ENCODE measurements at places on chromosomes 7 and 10.

DNA sequence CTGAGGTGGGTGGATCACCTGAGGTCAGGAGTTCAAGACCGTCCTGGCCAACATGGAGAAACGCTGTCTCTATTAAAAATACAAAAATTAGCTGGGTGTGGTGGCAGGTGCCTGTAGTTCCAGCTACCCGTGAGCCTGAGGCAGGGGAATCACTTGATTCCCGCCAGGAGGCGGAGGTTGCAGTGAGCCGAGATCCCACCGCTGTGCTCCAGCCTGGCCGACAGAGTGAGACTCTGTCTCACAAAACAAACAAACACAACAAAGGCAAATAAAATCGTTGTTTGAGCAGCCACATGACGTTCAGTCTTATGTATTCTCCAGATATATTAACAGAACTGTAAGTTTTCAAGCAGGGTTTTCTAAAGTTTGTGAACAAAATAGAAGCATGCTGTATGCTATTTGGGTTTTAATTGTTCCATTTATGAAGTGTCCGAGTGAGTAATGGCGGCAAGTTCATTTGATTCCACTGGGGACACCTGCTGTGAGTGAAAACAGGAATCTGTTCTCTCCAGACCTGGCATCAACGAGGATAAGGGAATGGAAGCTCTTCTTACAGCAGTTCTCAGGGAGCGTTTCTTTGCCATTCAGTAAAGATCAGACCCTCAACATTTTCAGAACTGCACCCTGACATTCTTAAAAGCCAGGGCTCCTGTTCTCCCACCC, 122.5 kb upstream of the PITRM1 start:
- DNase-seq, result no peak

DNA sequence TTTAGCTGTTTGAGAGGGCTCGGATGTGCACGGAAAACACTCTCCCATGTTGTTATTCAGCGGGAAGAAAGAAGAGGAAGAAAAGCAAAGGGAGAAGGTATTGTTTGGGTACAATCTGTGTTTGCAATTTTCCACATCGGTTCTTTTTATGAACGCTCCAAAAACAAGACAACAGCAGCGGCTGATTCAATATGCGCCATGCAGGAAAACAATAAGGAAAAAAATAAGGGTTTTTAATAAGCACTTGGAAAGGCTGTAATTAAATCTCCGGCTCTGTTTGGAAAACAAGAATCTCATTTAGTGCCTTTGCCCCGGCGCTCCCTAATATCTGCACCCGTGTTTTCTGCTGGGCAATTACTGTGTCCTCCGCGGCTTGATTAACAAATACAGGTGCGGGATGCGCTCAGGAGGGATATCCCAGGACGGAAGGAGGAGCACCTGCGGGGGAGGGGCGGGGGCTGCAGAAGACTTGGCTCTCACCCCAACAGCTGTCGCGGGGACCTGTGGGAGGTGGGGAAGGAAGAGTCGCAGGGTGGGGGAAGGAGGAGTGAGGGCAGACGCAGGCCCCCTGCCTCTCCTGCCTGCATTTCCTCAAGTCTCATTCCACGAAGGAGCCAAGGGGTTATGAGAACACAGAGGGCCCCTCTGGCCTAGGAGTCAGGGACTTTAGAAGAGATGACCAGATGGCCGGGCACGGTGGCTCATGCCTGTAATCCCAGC, 181.5 kb upstream of the PODXL start:
- DNase-seq, result no peak

DNA sequence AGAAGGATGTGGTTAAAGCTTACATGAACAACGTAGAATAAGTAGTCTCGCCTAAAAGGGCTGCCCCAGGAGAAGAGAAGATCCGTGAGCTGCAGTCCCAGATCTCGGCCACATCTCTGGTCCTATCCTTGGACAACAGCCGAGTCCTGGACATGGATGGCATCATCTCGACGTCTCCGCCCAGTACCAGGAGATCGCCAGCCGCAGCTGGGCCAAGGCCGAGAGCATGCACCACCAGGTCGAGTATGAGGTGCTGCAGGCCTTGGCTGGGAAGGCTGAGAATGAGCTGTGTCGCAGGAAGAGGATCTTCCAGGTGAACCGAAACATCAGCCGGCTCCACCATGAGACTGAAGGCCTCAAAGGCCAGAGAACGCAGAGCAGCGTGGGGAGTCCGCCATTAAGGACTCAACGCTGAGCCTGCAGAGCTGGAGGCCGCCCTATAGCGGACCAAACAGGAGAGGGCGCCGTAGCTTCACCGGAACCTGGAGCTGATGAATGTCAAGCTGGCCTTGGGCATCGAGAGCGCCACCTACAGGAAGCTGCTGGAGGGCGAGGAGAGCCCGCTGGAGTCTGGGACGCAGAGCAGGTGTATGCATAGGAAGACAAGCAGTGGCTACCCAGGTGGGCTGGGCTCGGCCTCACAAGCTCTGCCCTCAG, 22.2 kb downstream of the LIPK start:
- peak; percentile 15 for DNase-seq

- no peak for DNase-seq
Measured at GRCh38 chr7:80967071-80967916, 48.4 kb upstream of the SEMA3C start.

DNA sequence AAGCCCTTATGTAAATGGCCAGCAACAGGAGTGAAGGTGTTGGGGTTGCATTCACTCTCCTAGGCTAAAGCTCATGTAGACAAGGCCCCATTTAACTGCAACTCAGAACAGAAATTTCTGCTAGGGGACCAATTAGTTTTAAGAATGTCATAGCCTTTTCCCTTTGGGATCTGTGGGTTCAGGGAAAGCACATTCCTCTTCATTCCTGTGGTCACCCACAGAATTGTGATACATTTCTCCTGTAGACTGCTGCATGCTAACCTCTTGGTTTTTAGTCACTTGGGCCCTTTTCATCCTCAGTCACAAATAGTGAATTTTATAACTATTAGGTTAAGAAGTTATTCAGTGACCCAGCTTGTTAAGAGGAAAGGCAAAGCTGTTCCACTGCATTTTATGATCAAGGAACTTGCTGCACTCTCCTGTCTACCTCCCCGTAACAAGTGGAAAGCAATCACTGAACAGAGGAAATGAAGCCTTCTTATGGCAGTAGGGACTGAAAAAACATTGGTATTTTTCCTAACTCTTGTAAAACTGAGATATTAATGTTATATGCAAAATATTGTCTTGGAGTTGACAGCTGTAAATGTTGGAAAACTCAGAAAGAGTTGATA, 124.9 kb downstream of the SND1 start:
- no peak for DNase-seq

GRCh38 chr7:139029353-139029752, 6.5 kb downstream of the ZC3HAV1L start:
- DNase-seq, result no peak

DNA sequence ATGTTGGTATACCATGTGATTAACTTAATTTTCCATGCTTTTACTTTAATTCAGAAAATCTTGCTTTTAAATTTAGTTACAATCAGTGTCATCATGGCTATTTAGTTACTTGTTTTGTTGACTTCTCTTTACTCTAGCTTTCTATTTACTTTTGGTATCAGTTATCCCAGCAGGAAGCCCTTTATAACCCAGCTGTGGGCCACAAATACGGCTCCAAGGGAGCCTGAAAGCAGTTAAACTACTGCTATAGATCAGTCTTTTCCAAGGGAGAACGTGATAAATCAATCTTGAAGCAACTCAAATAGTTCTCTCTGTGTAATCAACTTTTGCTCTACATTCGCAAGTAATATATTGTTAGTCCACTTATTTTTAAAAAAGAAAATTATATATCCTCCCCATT, 287.4 kb downstream of the CACNA2D1 start:
- DNase-seq, result no peak

GRCh38 chr7:151032936-151033863, 5.0 kb downstream of the ABCB8 start:
- DNase-seq, result no peak

- DNase-seq, result no peak
Measured at GRCh38 chr7:37265876-37266275, 182.8 kb downstream of the ELMO1 start.

- DNase-seq, result peak; percentile 23
Measured at GRCh38 chr10:113300617-113301016, 252.2 kb upstream of the HABP2 start.

- no peak for DNase-seq
Measured at GRCh38 chr7:2159176-2159520, 73.6 kb downstream of the MAD1L1 start.

DNA sequence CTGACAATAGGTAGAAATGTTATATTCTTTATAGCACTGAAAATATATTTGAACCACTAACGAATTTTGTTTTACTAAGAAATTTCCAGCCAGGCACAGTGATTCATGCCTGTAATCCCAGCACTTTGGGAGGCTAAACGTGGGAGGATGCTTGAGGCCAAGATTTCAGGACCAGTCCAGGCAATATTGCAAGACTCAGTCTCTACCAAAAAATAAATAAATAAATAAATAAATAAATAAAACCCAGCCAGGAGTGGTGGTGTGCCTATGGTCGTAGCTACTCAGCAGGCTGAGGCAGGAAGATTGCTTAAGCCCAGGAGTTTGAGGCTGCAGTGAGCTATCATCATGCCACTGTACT, 39.8 kb downstream of the PIP4K2A start:
- DNase-seq, result no peak

DNA sequence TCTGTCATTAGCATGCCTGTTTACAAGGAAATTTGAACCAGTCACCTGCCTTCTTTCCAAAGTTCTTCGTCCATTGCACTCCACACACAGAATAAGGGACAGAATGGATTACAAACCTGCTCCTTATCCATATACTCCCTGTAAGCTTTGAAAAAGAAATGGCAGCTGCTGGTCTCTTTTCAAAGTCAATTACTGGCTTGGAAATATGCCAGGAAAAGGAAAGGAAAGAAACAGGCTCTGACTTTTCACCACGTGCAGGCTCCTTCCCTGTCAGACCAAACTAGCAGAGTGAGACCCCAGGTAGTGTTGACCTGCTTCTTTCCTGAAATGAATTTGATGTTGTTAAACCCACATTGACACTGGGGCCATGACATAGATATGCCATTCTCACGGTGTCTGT, 84.5 kb downstream of the LHFPL3 start:
- DNase-seq, result no peak
